ENCODE measurements at places on chromosomes 12 and 14.

DNA sequence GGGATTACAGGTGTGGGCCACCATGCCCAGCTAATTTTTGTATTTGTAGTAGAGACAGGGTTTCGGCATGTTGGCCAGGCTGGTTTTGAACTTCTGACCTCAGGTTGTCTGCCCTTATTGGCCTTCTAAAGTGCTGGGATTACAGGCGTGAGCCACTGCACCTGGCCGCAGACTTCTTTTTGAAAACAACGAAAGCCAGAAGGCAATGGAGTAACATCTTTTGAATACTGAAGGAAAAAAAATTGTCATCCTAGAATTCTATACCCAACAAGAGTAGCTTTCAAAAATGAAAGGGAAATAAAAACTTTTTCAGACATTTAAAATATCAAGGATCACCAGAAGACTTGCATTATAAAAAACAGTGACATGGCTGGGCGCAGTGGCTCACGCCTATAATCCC lies 38.7 kb upstream of the CTDSP2 start:
- no peak for DNase-seq

DNA sequence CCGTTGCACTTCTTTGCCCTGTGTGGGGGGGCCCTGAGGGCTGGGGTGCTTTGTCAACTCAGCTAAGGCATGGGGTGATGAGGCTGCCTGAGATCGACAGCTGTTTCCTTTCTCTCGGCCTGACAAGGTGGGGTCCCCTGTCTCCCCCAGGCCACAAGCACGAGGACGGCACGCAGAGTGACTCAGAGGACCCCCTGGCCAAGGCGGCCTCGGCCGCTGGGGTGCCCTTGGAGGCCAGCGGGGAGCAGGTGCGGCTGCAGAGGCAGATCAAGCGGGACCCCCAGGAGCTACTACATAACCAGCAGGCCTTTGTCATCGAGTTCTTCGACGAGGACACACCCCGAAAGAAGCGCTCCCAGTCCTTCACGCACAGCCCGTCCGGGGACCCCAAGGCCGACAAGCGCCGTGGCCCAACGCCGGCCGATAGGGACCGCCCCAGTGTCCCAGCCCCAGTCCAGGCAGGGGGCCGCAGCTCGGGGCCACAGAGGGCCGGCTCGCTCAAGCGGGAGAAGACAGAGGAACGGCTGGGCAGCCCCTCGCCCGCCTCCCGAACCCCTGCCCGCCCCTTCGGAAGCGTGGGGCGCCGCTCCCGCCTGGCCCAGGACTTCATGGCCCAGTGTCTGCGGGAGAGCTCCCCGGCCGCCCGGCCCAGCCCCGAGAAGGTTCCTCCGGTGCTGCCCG lies 18.8 kb downstream of the CEP170B start:
- peak; percentile 58 for DNase-seq

GRCh38 chr12:3161861-3162260 lies 84.7 kb downstream of the TSPAN9 start:
- no peak for DNase-seq

GRCh38 chr14:105427412-105427811 lies 7.8 kb downstream of the MTA1 start:
- no peak for DNase-seq

- DNase-seq: peak; percentile 75
Observed at GRCh38 chr12:127125607-127126259, 1141.2 kb upstream of the TMEM132C start.

DNA sequence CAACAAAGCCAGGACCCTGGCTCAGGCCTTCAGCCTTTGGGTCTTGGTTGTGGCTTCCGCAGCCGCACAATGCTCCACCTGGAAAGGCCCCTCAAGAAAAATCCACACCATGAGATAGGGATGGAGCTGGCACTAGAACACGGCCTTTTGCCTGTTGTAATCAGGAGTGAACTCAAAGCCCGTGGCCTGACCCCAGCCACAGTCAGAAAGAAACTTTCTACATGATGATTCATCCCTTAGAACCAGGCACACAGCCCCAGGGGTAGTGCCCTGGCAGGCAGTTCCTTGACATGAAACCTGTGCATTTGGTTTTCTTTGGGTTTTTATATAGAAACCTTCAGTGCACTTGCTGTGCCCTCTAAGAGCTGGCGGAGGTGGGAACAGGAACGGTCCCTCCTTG lies 5.1 kb downstream of the CLMN start:
- peak; percentile 66 for DNase-seq

DNA sequence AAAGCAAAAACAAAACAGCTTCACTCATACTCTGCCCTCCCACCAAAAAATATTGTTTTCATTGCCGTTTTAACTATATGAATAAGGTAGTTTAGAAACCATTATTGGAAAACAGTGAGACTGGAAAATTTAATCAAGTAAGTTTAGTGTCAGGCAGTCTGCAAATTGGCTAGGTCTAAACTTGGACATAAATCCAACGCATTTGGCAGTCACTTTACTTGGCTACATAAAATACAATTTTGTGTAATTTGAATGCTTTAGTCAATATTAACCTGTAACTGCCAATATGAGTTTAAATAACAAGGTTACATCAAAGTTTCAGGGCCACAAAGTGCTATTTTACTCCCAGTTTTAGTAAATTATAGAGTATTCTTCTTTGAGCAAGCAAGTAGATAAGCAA lies 202.3 kb upstream of the SLC38A2 start:
- no peak for DNase-seq

DNA sequence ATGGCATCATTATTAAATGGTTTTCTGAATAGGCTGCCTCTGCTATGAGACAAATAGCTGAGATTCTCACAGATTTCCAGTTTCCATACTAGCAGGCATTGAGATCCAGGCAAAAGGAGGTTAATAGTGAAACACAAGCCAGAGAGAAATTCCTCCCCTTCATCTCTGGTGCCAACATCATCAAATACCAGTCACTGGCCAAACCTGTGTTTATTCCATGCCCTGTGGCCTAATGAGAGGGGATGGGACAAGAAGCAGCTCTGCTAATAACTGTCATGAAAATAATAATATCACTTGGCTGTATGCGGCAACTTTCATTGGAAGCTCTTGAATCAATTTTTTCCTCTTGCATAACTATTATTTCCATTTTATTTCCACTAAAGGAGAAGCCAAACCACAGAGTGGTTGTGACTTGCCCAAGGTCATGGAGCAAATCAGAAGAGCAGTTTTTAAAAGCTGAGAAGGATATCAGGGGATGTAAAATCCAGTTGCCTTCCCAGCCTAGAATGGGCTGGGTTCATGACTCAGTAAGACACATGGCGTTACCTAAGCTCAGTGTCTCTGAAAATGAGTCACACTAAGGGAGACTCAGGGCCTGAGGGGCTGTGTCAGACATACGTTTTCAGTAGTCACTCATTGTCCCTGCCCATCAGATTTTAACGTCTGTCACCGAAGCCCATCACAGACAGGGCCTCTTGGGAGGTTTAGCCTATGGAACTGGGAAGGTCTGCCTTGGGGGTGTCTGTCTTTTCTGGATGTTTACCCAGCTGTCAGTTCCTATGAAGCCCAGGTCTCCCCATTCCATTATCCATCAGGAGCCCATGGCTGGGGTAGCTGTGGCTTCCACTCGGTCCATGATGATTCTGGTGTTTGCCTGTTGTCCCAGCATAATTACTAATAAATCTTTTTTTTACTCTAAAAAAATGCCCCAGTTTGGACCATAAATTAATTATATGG lies 208.8 kb upstream of the EEA1 start:
- no peak for DNase-seq

DNA sequence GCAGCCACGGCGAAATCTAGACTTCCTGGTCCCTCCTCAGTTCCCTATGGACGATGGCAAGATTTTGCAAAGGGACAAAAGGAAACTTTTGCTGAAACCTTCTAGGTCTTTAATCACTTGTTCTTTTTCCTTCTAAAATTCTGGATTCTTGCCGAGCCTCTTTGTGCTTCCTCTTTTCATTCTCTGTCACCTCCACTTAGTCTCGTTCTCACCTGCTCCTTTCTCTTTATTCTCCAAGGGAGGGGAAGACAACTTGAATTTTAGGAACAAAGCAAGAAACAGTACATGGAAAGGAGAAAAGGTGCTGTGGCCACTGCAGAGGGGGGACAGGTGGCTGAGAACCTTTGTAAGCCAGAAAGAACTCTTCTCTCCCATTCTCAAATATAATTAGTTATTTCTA lies 194.8 kb downstream of the CACNA1C start:
- no peak for DNase-seq

DNA sequence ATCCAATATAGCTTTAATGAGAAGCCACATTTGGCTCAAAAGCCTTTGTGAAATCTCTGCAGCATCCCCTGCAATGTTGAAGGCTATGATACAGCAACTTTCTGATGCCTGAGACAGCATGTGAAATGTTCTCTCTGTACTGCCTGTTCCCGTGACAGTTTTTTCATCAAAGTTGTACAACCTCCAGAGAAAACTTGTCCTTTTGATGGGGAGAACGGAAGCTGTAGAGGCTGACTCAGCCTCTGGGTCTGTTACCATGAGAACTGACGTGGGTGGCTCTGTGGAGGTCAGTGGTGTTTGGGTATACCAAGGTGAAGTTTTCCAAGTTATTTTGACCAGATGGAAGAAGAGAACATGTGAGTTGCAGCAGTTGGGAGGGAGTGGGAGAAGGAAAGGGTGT lies 17.0 kb downstream of the SLC4A8 start:
- DNase-seq: no peak

GRCh38 chr12:111035578-111036301 lies 115.4 kb upstream of the MYL2 start:
- peak; percentile 55 for DNase-seq

DNA sequence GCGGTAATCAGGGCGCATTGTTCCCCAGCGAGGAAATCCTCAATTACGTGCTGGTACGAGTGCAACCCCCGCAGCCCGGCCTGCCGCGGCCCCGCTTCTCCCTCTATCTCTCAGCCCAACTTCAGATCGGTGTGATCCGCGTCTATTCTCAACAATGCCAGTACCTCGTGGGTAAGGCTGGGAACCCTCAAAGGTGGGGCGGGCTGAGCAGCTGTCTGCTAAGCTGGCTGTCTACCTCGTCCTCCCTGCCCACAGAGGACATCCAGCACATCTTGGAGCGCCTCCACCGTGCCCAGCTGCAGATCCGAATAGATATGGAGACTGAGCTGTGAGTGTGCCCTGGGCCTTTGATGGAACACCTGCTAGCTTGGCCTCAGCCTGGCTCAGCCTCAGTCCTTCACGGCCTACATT lies 996 bp downstream of the REC8 start:
- DNase-seq: no peak
